Activated T-cell treated with anti-CD3 and anti-CD28 coated beads, Interleukin-2, amount 50 U/mL, for 24 hours (primary cell): ENCODE measurements at places on chromosomes 4 and X.
A peak's percentile ranks its signal among the peaks of the same experiment; 100 is the strongest.

GRCh38 chrX:153875391-153876111 lies 10.4 kb downstream of the L1CAM start:
- DNase-seq: peak; percentile 81

GRCh38 chr4:7159923-7160322 lies 32.4 kb upstream of the SORCS2 start:
- DNase-seq: no peak

DNA sequence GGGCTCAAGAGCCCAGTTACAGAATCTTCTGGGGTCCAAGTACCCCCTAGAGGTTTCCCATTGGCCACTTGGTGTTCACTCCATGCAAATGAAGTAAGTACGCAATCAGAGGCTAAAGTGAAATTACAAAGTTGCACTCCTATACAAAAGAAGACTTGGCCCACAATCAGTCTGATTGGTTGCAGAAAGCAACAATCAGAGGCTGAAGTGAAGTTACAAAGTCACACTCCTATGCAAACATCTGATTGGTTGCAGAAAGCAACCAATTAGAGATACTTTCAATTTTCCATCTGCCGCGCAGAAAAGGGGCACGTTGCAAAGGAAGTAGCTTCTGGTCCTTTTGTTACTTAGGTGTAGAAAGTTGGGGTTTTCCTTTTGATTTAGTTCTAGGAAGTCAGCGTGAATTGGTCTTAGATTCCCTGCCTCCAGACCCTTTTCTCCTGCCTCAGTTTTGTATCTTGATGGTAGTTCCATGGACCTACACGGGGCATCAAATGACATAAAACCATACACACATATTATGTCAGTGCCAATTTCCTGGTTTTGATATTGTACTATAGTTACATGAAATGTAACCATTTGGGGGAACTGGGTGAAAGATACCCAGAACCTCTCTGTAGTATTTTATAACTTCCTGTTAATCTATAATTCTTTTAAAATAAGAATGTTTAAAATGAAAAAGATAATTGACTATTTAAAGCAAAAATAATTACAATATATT lies 12.4 kb upstream of the PIN4 start:
- no peak for DNase-seq

DNA sequence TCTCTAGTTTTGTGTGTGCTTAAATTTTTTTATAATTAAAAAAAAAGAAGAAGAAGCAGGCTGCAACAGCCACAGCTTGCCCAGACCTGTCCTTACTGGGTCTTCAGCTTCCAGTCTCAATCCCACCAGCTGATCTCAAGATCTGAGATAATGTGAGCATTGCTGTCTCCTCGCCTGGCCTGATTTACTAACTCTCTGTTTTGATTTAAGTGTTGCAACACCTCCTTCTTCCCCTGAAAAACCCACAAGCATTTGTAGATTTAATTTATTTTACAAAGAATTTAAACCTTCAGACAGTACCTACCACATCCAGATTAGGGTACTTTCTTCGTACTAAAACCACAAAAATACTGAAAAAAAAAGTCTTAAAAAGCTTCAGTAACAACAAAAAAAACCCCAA lies 38.0 kb downstream of the FAM241A start:
- no peak for DNase-seq

GRCh38 chrX:7996414-7996813 lies 69.2 kb upstream of the PNPLA4 start:
- DNase-seq: no peak

DNA sequence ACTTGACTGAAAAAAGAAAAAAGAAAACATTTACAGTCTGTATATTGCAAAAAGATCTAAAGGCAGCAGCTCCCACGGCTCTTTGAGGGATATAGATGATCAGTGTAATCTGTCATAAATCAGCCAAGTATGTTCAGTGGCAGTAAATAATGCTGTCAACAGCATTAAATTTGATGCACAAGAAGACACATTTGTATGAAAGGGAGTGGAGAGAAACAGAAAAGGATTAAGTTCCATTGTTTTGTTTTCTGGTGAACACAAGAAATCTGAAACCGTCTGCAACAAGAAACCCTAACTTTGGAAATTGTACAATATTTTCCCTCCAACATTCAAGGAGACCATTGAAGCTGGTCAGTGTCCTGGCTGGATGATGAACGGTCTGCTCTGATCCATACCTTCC lies 27.6 kb upstream of the C1QTNF7 start:
- no peak for DNase-seq

- no peak for DNase-seq
Observed at GRCh38 chr4:40685300-40685699, 55.6 kb upstream of the RBM47 start.

GRCh38 chr4:127400731-127401346 lies 231.9 kb upstream of the INTU start:
- no peak for DNase-seq

DNA sequence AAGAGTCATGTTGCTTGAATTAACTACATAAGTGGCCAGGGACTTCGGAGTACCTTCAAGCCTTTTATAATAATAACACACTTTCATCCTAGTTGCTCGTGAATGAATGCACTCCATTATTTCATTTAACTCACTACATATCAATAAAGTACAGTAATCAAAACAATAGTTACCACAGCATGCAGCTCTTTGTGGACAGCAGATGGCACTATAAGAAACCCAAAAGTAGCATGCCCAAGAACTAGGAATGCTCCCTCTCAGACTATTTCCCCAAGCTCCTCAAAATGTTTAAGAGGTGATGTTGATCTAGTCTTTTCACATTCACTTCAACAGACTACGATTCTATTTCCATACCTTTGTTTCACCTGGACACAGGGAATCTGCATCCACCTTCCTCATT lies 500.8 kb upstream of the DIAPH2 start:
- DNase-seq: no peak

- DNase-seq: no peak
Observed at GRCh38 chrX:45709381-45709780, 508.7 kb upstream of the DIPK2B start.

GRCh38 chr4:186723292-186724057 lies at the start of gene FAT1:
TSS of gene FAT1 (minus strand) at chr4:186723856. CDS start at chr4:186709827, 14,029 bp downstream.
- DNase-seq: peak; percentile 32
